ENCODE measurements at places on chromosomes 13 and 19.

- no peak for DNase-seq
Observed at GRCh38 chr19:3192228-3192635, 6.5 kb downstream of the NCLN start.

DNA sequence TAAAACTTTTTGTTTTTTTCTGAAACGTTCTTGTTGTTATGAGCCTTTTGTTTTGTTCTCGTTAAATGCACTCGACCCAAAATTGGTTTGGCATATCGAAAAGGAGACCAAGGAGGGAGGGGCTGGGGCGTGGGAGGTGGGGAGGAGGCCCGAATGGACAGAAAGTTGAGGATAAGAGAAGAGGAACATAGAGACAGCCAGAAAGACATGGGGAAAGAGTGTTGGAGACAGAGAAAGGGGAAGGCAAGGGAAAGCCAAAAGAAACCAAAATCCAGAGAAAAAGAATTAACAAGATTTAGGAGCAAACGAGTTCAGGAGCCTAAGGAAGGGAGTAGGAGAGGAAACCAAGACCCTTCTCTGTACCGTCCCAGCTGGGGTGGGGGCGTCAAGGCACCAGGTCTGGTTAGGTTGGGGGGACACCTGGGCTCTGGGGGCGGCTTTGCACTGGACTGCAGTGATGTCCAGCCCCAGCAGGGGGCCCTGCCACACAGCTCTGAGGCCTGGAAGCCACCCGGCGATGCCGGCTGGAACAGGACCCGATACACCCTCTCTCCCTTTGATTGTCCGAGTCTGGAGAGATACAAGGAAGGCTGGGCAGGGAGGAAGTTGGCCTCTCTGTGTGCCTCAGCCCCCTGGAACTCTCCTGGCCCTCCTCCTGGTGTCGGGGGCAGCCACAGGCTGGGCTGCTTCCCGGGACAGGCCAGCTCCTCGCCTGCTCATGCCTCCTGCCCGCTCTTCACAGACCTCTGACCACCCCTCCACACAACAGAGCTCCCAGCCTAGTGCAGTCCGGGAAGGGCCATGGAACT is 11.6 kb upstream of the ASF1B start:
- peak; percentile 71 for DNase-seq

GRCh38 chr19:14381689-14382474 is 638 bp downstream of the ADGRE5 start:
- peak; percentile 71 for DNase-seq

GRCh38 chr13:79128158-79128557 is 277.9 kb downstream of the RBM26 start:
- peak; percentile 12 for DNase-seq

DNA sequence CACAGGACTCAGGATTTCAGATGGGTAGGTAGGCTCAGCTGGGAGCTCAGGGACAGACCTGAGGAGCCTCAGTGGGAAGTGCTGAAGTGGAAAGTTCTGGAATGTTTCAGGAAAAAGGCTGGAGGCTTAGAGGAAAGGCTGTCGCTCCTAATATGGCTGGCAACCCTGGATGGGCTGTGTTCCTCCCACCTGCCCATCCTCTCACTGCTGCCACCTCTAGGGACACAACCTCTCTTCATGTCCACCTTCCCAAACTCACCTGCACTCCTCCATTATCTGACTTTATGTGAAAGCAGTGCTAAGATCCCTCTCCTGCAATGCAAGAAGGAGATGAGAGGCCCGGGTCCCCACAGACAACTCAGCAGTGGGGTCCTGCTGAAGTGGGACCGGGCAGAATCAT is 5.8 kb upstream of the CEACAM21 start:
- peak; percentile 22 for DNase-seq

DNA sequence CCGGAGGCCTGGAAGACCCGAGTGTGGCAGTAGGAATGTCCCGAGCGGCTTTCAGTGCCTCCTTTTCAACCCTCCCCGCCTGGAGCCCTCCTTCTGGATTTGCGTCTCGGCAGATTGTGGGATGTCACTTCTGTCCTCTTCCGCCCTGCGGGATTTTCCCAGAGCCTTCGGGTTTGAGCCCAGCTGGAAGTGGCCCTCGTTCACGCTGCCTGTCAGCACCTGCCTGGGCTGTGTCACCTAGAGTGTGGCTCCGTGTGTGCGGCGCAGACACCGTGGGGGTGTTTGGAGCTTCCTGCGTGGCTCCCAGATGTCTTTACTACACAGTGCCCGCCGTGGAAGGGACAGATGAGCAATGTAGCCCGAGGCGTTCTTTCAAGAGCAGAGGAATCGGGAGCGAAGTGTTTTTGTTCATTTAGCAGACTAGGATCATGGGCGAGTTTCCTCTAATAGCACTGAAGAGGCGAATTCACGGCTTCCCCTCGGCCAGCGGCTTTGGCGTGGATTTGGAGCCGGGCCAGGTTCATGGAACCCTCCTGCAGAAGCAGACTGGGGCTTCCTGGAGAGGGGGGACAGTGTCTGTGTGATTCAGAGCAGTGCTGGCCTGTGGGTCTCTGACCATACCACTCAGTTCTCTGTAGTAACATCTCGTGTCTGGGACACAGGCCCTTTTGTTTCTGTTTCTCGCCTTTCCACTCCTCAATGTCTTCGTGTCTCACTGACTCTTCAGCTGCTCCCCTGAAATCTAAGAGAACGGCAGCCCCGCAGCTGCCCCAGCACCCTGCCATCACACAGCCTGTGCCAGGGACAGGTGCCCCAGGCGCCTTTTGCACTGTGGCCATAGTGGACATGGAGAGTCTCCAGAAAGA is 68.0 kb downstream of the KDM4B start:
- DNase-seq, result no peak

GRCh38 chr19:34994643-34995541 is 5.2 kb upstream of the GRAMD1A start:
- DNase-seq, result peak; percentile 87

GRCh38 chr13:41995336-41995735 is 34.4 kb upstream of the VWA8 start:
- no peak for DNase-seq

DNA sequence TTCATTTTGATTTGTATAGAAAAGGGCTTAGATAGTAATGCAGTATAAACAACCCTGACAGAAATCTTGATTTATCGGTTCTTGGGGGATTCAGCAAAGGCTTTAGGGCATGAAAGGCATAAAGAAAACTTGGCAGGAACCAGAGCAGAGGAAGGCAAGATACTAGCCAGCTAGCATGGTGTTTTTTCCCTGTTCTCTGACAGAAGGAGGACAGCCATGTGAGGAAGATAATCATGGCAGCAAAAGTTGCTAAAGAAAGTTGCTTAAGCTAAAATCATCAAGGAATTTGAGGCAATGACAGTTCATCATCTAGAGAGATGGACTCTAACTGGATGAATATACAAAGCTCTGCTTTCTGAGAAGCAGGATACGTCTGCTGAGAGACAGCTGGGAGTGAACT is 294.1 kb downstream of the KCNRG start:
- no peak for DNase-seq

DNA sequence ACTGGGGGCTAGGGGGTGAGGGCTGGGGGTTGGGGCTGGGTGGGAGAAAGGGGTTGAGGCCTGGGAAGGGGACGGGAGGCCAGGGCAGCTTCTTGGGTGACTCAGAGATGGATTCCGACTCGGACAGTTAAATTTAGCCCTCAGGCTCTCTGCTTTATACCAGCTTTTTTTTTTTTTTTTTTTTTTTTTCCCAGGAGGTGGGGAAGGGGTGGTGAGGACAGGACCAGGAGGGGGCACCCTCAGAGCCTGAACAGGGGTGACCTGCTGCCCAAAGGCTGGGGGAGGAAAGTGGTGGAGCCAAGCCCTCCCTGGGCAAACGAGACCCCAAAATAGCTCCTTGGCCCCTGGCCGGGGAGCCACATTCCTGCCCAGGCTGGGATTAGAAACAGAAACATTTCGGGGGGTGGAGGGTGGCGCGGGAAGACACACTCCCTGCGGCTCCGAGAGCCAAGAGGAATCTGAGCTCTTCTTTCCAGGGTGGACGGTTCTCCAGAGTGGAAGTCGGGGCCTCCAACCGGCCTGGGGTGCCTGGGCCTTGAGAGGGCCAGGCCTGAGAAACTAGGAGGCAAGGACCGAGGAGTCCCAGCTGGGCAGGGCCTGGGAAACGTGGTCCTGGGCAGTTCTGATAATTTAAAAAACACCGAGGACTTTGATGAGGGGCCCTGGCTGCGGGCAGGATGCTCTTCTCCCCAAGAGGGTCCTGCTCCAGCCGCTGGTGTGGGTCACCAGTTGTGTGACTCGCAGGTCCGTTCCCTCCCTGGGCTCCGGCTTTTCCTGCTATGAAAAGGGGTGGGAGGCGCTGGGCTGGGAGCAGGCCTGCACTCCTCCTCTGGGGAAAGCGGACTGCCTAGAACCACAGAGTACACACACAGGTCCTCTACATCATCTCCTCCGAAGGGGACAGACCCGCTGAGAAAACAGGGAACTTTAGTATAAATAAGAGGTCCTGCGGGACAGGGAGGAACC is 813 bp upstream of the DMPK start:
- DNase-seq, result no peak

GRCh38 chr13:65336916-65337315 is 1893.2 kb downstream of the PCDH9 start:
- DNase-seq, result no peak

DNA sequence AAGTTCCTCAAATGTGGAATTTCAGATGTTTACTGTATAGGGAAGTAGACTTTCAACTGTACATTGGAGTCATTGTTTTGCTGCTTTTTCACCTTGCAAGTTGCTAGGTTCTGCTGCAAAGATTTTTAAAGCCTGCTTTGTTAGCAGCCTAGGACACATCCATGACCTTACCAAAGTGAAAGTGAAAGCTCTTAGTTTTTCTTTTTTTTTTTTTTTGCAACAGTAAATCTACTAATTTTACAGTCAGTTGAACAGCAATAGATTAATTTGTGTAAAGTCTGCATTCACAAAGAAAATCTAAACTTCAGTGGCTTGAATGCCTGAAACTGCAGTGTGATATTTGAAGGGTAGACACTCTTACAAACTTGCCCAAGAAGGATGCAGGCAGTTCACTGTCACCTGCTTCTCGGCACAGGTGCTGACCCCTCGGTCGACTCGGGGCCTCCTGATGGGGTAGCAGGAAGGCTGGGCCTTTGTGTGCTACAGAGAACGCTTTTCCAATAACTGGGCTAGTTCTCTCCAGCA is 5.0 kb upstream of the MTIF3 start:
- DNase-seq, result no peak

- peak; percentile 94 for DNase-seq
Observed at GRCh38 chr19:42409477-42409876, 17.7 kb downstream of the LIPE start.

DNA sequence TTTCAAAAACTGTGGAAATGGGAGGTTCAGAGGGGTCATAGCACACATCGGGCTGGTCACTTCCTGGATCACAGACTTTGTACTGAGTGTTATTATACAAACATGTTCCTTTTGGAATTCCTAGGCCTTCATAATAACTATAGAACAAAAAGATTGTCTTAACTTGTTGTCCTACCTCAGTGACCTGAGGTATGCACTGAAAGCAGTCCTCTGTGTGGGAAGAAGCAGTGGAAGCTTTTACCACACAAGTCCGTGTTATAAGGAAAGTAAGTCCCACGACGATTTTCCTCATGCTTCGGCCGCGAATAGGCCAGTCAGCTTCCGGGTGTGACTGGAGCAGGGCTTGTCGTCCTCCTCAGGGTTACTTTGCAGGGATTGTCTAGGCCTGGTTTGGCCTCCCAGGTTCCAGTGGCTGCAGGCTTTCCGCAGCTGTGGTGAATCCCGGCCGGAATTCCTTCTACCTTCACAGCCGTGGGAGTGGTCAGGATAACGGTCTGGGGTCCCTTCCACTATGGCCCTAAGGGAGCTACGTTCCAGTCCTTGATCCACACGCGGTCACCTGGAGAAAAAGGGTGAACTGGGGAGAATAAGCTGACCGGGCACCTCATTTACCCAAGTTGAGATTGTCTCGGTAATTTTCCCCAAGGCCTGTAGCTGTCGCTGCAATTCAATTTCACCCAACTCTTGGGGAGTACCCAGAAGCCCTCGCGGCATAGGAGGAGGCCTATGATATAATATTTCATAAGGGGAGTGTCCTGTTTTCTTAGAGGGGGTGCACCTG is 16.0 kb downstream of the NAPSA start:
- DNase-seq, result no peak

DNA sequence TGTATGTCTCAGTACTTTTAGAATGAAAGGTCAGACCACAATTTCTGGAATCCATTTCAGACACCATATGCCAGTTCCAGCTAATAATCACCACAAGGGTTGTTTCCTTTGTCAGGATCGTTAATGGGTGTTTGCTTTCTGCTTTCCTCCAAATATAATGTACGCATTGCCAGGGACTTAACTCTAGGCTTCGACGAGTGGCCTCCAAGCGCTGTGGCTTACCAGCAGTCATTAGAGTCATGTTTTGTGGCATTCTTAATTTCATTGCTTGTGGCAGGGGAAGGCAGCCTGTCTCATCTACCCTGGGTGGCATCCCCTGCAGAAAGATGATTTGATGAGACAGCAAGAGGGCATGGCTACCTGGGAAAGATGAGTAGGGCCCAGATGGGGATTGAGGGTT is 22.5 kb downstream of the SAFB start:
- DNase-seq, result no peak

DNA sequence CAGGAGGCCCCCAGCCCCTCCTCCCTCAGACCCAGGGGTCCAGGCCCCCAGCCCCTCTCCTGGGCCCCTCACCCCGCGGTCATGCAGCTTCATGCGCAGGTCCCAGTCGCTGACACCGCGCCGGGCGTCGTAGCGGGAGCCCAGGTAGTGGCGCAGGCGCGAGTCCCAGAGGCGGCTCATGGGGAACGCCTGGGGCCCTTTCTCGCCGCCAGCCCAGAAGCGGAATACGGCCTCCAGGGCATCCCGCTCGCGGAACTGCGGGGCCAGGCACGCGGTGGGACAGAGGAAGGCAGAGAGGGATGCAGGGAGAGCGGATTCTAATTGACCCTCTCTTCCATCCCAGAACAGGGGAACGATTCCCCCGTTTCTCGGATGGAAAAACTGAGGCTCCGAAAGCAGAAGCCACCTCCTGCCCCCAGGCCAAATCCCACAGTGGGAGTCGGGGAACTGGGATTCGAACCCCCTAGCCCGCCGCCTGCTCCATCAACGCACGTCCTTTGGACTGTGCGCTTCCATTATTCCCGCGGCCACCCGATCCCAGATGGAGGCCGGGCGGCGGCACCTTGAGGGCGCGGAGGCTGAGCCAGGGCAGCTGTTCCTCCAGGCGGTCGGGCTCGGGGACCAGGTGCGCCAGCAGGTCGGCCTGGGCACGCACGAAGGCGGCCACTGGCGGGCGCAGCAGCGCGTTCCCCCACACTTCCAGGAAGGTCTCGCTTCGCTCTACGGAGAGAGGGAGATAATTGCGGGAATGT is 4.2 kb upstream of the TNNI3 start:
- no peak for DNase-seq

All from Calu3 (cell line).